ENCODE measurements at places on chromosomes 4 and X.

DNA sequence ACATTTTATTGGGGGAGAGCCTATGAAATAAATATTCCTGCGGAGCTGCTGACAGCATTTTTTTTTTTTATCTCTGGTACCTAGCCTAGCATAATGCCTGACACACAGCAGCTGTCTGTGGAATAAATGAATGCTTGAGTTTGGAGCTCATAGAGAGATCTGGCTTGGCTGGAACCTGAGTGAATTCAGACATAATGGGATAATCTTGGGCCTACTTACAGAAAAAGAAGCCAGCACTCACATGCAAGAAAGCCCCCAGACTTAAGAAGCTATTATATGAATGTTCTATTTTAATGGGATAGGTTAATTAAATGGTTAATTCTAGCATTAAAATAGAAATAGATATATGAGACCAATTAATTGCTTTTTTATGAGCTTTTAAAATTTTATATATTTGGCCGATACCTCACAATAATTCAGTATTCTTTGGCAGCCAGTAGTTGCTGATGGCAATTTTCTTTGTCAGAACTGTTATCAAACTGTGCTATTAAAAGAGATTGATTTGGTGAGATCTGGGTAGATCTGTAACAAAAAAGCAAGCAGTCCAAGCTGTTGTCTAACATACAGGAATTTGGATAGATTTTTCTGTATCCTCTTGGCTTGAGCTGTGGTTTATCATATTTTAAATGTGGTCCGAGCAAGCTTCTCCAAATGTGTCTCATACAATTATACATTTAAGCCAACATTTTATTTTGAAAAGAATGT lies 654.2 kb downstream of the PCDH7 start:
- H3K27me3 ChIP-seq = no peaks in the 10 kb centered on the region
- DNase-seq = no peak
- H3K4me3 ChIP-seq = no peak overlapping the region
- no peaks in the 10 kb centered on the region for H3K4me1 ChIP-seq
- H3K27ac ChIP-seq = no peak overlapping the region

DNA sequence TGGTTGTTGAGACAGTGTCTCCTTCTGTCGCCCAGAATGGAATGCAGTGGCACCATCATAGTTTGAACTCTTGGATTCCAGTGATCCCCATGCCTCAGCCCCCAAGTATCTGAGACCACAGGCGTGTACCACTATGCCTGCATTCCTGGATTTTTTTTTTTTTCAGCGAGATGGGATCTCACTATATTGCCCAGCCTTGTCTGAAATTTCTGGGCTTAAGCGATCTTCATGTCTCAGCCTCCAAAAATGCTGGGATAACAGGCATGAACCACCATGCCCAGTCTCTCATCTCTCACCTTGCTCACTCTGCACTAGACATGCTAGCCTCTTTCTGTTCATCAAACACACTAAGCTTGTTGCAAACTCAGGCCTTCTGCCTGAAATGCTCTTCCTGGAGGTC lies 104.1 kb downstream of the UBE2K start:
- no peak overlapping the region for H3K4me3 ChIP-seq
- DNase-seq = no peak
- no peaks in the 10 kb centered on the region for H3K27me3 ChIP-seq
- H3K36me3 ChIP-seq = no peaks in the 10 kb centered on the region
- no peak overlapping the region for H3K27ac ChIP-seq

GRCh38 chrX:16196829-16197228 lies 29.5 kb downstream of the MAGEB17 start:
- no peak for DNase-seq
- H3K4me3 ChIP-seq = no peak overlapping the region

- H3K27me3 ChIP-seq = no peaks in the 10 kb centered on the region
- no peak for DNase-seq
- peak overlapping the region; percentile 71 for H3K4me3 ChIP-seq
- H3K36me3 ChIP-seq = no peaks in the 10 kb centered on the region
- peaks cover 31% of the 10 kb centered on the region for H3K4me1 ChIP-seq
- H3K27ac ChIP-seq = no peak overlapping the region
Observed at GRCh38 chrX:134547047-134547679, 87.2 kb downstream of the HPRT1 start.

GRCh38 chr4:146134761-146135445 lies 40.6 kb upstream of the LSM6 start:
- no peak overlapping the region for H3K4me3 ChIP-seq
- peaks cover 7% of the 10 kb centered on the region for H3K4me1 ChIP-seq
- H3K27me3 ChIP-seq = no peaks in the 10 kb centered on the region
- H3K27ac ChIP-seq = no peak overlapping the region

DNA sequence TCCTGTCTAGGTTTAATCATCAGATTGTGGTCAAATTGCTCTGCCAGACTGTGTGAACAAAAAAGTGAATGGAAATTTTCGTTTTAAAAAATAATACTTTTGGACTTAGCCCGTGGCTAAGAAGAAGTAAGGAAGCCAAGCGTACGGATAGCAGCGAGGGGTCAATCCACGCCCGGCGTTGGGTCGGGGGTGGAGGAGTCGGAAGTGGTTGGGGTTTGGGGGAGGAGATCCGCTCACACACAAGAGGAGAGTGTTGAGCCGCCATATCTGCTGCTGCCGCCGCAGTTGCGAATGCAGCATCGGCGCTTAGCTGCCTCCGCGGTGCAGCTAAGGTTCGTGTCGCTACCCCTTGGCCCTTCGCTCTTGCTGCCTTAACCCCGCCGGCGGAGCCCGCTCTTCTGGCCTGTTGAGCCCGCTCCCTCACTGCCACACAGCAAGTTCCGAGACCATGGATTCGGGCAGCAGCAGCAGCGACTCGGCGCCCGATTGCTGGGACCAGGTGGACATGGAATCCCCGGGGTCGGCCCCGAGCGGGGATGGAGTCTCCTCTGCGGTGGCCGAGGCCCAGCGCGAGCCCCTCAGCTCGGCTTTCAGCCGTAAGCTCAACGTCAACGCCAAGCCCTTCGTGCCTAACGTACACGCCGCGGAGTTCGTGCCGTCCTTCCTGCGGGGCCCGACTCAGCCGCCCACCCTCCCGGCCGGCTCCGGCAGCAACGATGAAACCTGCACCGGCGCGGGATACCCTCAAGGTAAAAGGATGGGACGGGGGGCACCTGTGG lies at the start of gene GSPT2:
GSPT2 (plus strand) TSS at position 264 of the 779 bp plus-strand sequence; CDS start at position 449, 185 bp downstream.
- H3K36me3 ChIP-seq = no peaks in the 10 kb centered on the region
- DNase-seq = peak; percentile 65
- H3K4me3 ChIP-seq = peak within 1 kb of the TSS; percentile 79
- peaks cover 10% of the 10 kb centered on the region for H3K4me1 ChIP-seq
- H3K27ac ChIP-seq = peak within 1 kb of the TSS; percentile 79

DNA sequence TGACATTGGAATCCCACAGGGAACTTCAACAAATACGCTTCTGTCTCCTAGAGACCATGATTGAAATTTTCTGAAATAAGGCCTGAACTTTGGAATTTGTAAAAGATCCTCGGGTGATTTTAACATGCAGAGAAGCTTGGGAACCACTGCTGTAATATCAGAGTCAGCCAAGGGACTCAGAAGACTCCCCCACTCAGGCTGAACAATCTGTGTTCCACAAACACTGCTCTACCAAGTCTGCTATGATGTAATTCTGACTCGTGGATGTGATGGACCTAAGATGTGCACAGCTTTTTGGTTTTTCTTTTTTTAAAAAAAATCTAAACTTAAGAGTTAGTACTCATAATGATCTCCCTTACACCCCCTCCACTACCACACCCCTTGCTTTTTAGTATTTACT lies 26.0 kb downstream of the LRP2BP start:
- no peak for DNase-seq
- no peaks in the 10 kb centered on the region for H3K27me3 ChIP-seq
- H3K4me3 ChIP-seq = no peak overlapping the region
- H3K4me1 ChIP-seq = no peaks in the 10 kb centered on the region
- H3K27ac ChIP-seq = no peak overlapping the region

GRCh38 chr4:159401226-159401712 lies 298.4 kb downstream of the RAPGEF2 start:
- no peaks in the 10 kb centered on the region for H3K27me3 ChIP-seq
- H3K27ac ChIP-seq = peak overlapping the region; percentile 78
- no peaks in the 10 kb centered on the region for H3K36me3 ChIP-seq

DNA sequence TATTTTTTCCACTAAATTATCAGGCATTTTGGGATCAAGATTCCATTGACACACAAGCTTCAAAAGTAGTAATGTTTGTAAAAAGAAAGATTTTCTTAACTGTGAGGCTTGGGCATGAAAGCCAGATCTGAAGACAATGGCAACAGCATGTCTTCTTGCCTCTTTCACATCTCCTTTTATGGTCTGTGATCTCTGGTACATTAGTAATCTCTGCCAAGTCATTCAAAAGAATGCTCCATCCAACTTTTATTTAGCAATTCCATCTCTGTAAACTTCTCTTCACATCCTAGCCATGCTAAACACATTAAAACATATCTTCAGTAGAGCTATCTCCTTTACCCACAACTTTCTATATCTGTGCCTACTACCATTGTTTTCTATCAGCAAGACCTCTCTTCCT lies 465.4 kb downstream of the FAT4 start:
- no peaks in the 10 kb centered on the region for H3K4me1 ChIP-seq
- DNase-seq = no peak
- no peaks in the 10 kb centered on the region for H3K27me3 ChIP-seq
- H3K27ac ChIP-seq = no peak overlapping the region

GRCh38 chrX:76802708-76803107 lies 375.2 kb downstream of the MAGEE1 start:
- H3K27me3 ChIP-seq = no peaks in the 10 kb centered on the region
- H3K36me3 ChIP-seq = no peaks in the 10 kb centered on the region
- no peak for DNase-seq
- no peaks in the 10 kb centered on the region for H3K4me1 ChIP-seq

DNA sequence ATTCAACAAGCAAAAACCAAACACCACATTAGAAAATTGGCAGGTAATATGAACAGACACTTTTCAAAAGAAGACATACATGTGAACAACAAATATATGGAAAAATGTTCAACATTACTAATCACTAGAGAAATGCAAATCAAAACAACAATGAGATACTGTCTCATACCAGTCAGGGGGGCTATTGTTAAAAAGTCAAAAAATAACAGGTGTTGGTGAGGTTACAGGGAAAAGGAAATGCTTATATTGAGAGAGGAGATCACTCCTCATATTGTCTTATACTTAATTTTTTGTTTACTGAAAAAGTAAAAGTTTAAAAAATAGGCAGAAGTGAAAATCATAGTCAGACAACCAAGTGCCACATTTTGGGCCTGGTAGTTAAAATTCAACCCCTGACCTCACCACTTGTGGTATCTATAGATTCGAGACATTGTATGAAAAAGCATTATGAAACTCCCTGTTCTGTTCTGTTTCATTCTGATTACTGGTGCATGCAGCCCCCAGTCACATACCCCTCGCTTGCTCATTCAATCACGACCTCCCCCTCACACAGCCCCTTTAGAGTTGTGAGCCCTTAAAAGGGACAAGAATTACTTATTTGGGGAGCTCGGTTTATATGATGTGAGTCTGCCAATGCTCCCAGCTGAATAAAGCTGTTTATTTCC lies 153.7 kb upstream of the FGF16 start:
- DNase-seq = no peak
- no peaks in the 10 kb centered on the region for H3K4me1 ChIP-seq
- H3K27ac ChIP-seq = no peak overlapping the region

DNA sequence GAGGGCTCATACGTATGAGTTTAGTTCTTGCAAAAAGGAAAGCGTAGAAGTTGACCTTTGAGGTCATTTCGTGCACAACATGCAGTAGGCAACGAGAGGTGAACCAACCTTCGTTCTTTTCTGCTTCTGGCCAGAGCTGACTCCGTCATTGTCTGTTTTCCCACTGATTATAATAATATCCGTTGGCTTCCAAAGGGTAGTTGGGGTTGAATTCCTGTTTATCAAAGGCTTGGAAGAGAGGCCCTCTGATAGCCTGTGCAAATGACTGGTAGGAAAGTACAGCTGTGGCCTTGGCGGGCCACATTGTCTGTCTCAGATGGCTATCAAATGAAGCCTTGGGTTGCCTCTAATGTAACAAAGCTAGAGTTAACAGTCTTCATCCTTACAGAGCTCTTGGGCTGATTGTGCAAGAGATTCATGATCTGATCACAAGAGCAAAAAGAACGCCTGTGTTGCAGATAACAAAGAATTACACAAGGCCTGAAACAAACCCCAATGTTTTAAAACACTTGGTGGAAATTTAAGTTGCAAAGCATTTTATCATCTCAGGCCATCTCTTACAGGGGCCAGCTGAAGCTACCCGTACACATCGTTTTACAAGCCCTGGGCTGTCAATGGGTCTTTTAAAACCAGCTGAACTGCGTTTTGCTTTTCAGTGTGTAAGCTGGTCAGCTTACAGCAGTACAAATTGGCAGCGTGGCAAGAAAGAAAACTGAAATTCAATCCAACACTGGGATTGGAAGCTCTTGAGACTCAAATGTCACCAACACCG lies 46.1 kb upstream of the FAM9C start:
- peaks cover 15% of the 10 kb centered on the region for H3K4me1 ChIP-seq
- H3K27ac ChIP-seq = peak overlapping the region; percentile 71
- no peaks in the 10 kb centered on the region for H3K27me3 ChIP-seq
- no peaks in the 10 kb centered on the region for H3K36me3 ChIP-seq
- H3K4me3 ChIP-seq = no peak overlapping the region

DNA sequence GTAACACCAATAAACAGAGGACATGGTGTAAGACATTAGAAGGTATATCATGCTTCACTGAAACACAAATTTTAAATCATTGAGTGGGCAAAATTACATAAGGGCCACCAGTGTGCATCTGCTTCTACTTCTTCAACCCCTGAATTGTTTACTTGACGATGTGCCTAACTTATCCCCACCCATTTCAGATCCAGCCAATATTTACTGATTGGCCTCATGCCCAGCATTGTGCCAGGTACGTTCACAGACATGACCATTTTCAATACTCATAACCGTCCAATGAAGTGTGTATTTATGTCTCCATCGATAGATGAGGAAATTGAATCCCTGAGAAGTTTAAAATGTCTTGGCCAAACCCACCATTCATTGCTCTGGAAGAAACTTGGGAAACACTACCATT lies 208.3 kb upstream of the MID1 start:
- DNase-seq = no peak
- H3K4me3 ChIP-seq = no peak overlapping the region
- H3K36me3 ChIP-seq = no peaks in the 10 kb centered on the region
- no peaks in the 10 kb centered on the region for H3K4me1 ChIP-seq
- no peak overlapping the region for H3K27ac ChIP-seq

DNA sequence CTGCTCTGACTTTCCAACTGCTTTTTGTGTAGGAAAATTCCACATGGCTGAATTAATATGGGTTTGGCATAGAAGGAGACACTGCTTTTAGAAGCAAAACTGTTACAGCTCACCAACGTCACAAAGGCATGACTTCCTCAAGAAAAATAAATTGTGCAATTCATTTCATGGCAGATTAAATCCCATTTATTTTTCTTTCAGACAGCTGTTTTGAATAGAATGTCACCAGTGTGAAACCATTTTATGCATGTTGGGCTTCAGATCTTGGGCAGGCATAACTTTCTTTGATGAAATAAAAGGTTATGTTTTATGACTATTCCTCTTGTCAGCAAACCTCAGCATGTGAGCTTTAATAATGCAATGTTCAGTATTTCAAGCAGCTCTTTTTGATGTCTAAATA lies 542.8 kb downstream of the GALNTL6 start:
- H3K36me3 ChIP-seq = no peaks in the 10 kb centered on the region
- no peaks in the 10 kb centered on the region for H3K4me1 ChIP-seq
- H3K27ac ChIP-seq = no peak overlapping the region
- no peaks in the 10 kb centered on the region for H3K27me3 ChIP-seq
- H3K4me3 ChIP-seq = no peak overlapping the region

- no peaks in the 10 kb centered on the region for H3K27me3 ChIP-seq
- DNase-seq = no peak
- H3K36me3 ChIP-seq = no peaks in the 10 kb centered on the region
- H3K4me3 ChIP-seq = no peak overlapping the region
Observed at GRCh38 chr4:178423366-178423765, 981.1 kb upstream of the AGA start.

- no peak overlapping the region for H3K27ac ChIP-seq
- DNase-seq = no peak
- H3K36me3 ChIP-seq = no peaks in the 10 kb centered on the region
- H3K27me3 ChIP-seq = no peaks in the 10 kb centered on the region
- no peak overlapping the region for H3K4me3 ChIP-seq
- no peaks in the 10 kb centered on the region for H3K4me1 ChIP-seq
Observed at GRCh38 chrX:70826715-70827114, 81.8 kb downstream of the TEX11 start.
